ENCODE measurements at places on chromosomes 12 and 14.

GRCh38 chr14:20827326-20827725 lies 24.7 kb upstream of the RNASE1 start:
- no peak for DNase-seq

DNA sequence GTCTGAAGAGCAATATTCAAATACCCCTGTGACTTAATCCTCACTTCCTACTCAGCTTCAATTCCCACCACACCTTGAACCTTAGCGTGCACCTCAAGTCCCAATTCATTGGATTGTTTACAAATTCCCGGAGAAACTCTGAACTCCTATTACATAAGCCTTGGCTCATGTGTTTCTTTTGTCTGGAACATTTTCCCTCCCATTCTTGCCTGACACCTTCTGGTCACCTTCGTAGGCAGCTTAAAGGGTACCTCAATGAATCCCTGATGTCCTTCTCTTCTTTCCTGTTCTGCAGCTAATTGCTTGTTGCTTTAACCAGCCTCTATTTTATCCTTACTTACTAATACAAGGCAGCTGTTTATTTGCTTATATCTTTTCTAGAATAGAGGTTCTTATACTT lies 85.0 kb upstream of the SEL1L start:
- no peak for DNase-seq

DNA sequence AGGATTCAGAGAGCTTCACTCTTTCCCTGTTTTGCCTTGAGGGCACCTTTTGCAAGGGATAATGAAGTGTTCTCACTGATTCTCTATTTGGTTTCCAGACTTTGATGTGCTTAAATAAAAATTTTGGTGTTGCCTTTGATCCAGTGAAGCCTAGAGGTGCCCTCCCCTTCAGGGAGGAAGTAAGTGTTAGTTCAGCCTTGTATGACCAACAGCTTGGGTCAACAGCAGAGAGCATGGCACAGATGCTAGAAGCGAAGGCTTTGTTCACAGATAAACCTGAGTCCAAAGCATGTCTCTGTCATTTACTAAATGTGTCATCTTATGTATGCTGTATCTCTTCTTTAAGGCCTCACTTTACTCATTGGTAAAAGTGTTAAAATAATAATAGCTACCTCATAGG lies 52.8 kb upstream of the STXBP6 start:
- DNase-seq = no peak

- no peak for DNase-seq
Observed at GRCh38 chr12:17134315-17134714, 528.4 kb upstream of the LMO3 start.

GRCh38 chr12:105775343-105775742 lies 363.4 kb downstream of the NUAK1 start:
- DNase-seq = no peak

- no peak for DNase-seq
Observed at GRCh38 chr12:119432949-119433348, 98.4 kb downstream of the CCDC60 start.

DNA sequence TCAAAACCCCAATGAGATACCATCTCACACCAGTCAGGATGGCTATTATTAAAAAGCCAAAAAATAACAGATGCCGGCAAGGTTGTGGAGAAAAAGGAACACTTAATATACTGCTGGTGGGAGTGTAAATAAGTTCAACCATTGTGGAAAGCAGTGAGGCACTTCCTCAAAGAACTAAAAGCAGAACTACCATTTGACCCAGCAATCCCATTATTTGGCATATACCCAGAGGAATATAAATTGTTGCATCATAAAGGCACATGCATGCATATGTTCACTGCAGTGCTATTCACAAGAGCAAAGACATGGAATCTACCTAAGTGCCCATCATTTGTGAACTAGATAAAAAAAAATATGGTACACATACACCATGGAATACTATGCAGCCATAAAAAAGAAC lies 59.9 kb downstream of the MGST1 start:
- DNase-seq = no peak

- no peak for DNase-seq
Observed at GRCh38 chr12:41993283-41993682, 151.4 kb downstream of the GXYLT1 start.

DNA sequence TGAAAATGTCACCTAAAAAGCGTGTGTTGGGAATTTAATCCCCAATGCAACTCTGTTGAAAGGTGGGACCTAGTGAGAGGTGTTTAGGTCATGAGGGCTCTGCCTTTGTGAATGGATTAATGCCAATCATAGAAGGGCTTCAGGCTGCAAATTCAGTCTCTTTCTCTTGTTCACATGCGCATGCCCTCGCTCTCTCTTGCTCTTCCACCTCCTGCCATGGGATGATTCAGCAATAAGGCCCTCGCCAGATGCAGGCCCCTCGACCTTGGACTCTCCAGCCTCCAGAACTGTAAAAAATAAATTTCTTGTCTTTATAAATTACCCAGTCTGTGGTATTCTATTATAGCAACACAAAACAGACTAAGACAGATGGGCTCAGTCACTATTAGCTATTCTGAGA lies 55.4 kb downstream of the PLXNC1 start:
- DNase-seq = no peak

DNA sequence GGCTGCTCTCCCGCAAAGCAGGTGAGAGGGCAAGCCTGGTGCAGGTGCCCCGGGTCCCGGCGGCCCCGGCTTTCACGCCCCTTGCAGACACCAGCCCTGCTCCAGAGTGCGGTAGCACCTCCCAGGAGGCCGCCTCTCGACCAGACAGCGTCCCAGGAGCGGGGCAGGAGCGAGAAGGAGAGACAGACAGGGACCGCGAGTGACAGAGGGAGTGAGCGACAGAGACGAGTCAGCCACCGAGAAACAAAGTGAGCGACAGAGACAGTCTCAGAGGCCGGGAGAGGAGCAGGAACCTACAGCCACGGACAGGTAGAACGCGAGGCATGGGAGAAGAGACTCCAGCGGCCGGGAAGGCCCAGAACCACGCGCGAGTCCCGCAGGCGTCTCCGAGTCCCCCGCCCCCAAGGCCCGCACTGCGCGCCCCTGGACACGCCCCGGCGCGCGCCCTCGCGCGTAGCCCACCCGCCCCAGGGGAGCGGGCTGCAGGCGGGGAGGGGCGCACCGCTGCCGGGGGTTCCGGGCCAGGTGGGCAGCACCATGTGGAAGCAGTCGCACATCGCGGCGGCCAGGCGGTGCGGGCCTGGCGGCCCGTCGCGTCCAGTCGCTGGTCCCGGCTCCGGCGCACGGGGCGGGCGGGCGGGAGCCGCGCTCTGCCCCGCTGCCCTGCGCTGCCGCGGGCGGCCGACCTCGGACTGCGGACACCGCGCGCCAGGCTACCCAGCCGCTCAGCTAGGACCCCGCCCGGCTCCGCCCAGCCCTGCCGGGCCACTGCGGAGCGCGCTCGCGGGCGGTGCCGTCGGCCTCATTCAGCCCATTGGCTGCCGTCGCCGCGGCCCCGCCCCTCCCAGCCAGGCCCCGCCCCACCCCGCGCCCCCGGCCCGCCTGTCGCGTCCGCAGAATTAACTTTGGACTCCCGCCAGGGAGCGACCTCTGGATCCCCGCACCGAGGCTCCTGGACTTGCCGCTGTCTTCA lies at the start of gene AHNAK2:
Gene AHNAK2, minus strand, starts transcription at position 694 of the 973 bp plus-strand sequence. Its CDS starts 137 bp downstream, at position 557.
- no peak for DNase-seq

GRCh38 chr12:121357331-121357730 lies 5.1 kb upstream of the ANAPC5 start:
- no peak for DNase-seq

GRCh38 chr14:54629635-54630360 lies 62.9 kb downstream of the SAMD4A start:
- no peak for DNase-seq

- DNase-seq = no peak
Observed at GRCh38 chr14:56177036-56177435, 58.8 kb downstream of the PELI2 start.

- no peak for DNase-seq
Observed at GRCh38 chr12:84701041-84701440, 211.6 kb downstream of the SLC6A15 start.

DNA sequence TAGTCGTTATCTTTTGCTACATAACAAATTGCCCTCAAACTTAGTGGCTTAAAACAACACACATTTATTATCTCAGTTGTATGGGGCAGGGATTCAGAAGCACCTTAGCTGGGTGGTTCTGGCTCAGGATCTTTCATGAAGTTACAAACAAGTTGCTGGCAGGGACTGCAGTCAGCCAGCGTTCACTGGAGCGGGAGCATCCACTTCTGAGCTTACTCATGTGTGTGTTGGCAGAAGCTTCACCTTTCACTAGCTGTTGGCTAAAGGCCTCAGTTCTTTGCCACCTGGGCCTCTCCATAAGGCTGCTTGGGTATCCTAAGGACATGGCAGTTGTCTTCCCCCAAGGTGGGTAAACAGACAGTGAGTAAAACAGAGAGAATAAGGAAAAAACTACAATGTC lies 365.7 kb downstream of the RPS29 start:
- DNase-seq = no peak

DNA sequence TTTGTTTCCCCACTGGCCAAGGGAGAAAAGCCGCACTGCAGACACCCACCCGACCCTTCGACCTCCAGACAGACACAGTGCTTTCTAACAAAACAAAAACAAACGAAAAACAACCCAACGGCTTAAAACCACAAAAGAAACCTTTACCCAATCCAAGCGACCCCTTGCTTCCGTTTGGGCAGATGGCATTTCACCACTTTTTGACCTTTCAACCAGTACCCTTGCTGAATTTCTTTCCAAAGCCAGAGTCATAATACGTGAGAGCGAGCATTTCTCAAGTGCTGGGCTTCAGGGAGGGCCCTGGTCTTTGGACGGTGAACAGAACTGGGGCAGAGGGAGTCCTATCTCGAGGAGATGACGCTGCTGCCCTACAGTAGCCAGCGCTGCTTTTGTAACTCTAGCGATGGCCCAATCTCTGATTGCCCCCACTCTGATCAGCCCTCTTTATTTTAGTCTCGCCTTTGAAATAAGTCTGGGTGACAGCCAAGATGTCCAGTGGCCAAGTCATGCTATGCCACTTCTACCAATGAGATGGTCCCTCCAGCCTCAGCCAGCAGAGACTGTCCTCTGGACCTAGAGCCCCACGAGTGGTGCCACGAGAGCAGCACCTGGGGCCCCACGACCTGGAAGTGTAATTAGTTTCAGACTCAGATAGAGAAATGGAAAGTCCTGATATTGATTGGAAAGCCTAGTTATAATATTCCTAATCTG lies 21.9 kb upstream of the ADIPOR2 start:
- no peak for DNase-seq

DNA sequence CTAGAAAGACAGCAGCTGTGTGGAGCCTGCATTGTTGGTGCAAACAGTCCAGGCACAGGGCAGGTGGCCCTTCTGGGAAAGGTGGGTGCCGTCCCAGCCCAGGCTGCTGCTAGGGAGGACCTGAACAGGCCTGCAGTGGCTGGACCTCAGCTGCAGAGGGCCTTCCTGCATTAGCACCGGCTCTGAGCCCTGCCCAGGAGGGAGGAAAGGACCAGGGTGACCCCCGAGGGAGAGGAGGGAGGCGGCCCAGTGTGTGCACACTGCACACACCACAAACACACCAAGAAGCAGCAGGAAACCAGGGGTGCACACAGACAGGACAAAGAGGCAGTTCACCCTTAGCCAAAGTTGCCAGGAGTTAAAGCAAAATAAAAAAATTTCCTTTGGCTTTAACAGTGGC lies 8.0 kb upstream of the PGAM5 start:
- DNase-seq = no peak

- DNase-seq = no peak
Observed at GRCh38 chr12:19783547-19784444, 344.5 kb downstream of the AEBP2 start.

- DNase-seq = no peak
Observed at GRCh38 chr14:79631276-79631675, 580.0 kb downstream of the DIO2 start.

DNA sequence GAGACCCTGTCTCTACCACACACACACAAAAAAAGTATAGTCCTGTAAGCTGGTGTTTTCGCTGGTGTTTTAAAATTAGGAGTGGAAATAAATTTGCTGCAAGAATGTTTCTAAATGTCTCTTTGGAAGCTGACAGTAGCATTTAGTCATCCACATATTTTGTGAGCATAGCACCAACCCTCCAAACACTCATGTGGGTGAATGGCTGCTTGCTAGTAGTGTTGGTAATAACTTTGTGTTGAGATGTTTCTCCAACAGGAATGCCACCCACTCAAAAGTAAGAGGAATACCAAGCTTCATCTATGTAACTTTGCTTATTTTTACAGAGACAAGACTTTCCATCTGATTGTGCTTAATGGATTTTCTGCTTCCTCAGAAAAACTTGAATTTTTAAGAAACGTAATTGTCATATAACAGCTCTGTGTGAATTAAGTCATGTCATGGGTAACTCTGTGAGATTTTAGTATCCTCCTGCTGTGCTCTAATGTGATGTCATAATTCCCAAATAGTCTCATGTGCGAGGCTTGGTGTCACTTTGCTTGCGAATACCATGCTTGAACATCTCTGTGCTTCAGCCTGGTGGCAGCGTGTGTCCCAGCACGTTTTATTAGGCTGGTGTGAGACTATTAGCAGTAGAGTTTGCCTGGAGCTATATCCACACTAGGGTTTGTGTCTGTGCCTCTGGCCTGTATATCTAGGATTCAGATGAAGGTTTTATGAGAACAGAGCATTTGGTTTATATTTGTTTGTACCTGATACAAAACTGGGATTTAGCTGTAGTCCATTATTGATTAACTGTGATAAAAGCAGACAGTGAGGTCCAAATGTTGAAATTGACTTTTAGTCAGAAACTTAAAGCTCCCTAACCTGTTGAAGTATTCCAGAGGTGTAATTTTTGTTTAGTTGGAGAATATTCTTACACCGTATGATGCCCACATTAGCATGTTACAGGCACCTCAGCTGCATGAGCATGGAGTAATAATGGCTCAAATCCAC lies 80.5 kb downstream of the FBXW8 start:
- DNase-seq = no peak

DNA sequence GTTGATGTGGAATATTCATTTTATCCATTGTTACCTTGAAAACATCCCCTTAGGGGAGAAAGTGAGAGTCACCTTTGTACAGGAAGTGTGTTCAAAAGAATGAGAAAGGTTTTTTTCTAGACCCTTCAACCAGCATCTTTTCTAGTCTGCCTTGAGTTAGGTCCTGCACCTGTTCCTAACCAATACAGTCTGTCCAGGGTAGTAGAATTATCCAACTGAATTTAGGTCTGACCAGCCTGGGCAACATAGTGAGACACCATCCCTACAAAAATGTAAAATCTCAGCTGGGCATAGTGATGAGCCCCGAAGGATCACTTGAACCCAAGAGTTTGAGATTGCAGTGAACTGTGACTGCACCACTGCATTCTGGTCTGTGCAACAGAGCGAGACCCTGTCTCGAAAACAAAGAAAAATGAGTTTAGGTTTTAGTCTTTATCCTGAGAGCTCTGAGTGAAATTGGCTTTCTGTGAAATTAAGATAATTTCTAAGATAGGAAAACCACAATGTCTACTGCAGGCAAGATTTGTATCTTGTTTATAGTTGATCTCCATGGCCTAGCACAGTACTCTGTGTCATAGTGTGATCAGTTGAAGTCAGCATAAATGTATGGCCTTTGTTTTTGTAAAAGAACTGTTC lies 25.2 kb downstream of the ARHGAP5 start:
- no peak for DNase-seq
